ENCODE measurements at places on chromosomes 6 and 20.

DNA sequence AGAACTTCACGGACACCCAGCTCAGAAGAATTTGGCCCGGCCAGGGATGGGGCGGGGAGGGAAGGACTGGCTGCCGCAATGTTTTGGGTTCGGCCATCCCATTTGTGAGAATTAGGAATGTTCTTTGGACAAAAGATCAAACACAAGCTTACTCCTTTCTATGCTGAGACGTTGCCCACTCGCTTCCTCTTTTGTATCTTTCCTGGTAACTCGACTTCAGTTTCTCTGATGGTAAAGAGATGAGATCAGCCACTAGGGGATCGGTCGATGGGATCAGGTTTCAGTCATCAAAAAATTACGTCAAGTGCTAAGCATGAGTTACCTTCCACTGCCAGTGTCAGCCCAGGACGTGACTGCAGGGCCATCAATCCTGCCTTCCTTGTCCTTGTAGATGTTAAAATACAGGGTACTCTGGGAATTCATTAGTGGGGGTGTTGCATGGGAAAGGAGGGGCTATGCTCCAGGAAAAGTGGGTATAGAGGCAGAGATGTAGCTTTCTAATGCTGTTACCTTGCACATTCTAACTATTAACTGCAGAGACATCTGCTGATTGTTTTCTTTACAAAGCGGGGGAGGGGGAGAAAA lies 190.2 kb downstream of the TSHZ2 start:
- DNase-seq = no peak

DNA sequence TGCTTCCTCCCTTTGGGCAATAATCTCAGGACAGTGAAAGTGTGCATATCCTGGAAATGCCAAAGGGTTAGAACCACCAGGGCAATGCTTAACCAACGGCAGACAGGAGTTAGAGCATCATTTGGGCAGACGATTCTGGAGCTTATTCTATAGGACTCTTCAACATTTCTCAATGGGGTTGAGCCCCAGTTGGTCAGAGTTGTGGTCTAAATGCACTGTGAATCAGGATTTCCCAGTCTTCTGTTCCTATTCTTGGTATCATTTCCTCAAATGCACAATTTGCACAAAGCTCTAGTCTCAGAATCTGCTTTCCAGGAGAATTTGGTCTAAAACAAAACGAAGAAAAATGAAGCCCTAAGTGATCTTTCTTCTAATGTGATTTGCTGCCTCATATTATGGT lies 389.6 kb upstream of the JAG1 start:
- no peak for DNase-seq

GRCh38 chr6:89353118-89353556 lies 615 bp upstream of the UBE2J1 start:
- no peak for DNase-seq

- no peak for DNase-seq
Measured at GRCh38 chr6:90719321-90720195, 132.7 kb upstream of the MAP3K7 start.

- no peak for DNase-seq
Measured at GRCh38 chr6:21357262-21357661, 236.3 kb upstream of the SOX4 start.

GRCh38 chr6:9948678-9949077 lies 466.2 kb downstream of the TFAP2A start:
- DNase-seq = no peak

GRCh38 chr20:5606350-5606749 lies 143.9 kb upstream of the SHLD1 start:
- DNase-seq = no peak

DNA sequence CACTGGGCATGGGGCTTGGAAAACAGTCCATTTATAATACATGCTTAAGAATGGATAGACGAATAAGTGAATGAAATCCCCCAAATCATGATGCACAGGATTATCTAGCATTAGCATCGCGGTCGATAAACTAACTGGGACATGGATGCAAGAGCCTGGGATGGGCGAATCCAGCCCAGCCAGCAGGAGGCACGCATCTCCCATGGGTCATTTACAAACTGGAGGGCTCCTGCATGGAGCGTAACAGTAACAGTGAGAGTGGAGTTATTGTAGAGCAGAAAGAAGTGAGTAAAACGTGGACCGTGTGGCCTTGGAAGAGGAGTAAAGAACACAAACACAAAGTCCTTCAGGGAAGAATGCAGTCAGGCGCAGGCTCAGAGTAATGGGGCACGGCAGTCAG lies 136.5 kb downstream of the AGPAT4 start:
- no peak for DNase-seq

DNA sequence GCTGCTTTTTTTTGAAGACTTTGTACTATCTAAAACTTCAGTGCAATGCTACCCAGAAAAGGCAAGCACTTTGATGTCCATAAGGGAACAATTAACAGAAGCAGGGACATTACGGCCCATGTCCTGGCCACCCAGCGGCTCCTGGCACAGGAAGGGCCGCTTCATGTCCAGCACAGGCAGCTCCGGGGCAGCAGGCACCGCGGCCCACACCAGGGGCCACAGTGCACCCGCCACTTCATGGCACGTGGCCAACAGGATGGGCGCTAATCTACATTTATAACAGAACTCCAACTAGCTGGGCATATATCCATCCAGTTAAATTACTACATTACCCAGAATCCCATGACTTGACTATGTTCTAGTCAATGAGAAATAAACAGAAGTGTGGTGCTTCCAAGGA lies 198.2 kb upstream of the ID4 start:
- no peak for DNase-seq

DNA sequence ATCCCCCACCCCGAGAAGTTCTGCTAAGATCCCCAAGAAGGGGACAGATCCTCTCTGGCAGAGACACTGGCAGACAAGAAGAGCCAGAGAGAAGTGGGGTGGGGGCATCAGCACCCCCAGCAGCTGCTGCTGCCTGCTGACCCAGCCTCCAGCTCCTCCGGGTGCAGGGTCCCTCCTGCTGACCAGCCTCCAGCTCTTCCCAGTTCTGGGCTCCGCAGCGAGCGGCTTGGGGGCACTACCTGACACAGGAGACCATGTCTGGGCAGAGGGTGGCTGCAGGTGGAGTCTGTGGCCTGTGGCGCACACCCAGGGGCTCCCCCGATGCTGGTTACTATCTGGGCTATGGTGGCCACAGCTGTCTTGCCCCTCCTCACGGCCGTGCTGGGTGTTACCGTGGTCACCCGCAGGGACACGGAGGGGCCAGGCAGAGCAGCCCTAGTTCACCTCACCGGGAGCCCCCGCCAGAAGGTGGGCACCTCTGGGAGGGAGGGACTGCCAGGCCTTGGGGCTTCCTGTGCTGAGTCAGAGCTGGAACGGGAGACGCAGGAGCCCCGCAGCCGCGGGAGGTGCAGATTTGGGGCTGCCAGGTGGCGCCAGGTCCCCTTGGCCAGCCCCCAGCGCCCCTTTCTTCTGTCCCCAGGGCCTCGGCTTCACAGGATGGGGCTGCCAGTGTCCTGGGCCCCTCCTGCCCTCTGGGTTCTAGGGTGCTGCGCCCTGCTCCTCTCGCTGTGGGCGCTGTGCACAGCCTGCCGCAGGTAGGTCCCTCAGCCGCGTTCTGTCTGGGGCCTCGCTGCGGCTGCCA lies 630 bp downstream of the LIME1 start:
- no peak for DNase-seq

DNA sequence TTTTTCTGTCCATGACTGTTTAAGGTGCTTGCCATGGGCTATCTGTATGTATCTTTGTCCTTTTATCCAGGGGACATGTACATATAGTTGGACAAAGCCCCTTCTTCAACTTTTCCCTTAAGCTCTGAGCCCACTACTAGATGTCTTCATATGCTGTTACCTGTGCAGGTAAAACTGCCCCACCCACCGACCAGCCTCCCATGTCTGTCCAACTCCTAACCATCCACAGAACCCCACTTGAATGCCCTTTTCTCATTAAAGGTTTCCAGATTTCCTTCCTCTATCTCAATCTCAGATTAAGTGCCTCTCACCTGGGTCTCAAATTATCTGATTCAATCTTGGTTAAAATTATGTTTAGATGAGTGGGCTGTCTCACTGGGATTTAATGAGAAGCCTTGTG lies 136.3 kb downstream of the RNASET2 start:
- DNase-seq = no peak

GRCh38 chr20:35506179-35506578 lies 23.3 kb downstream of the C20orf173 start:
- DNase-seq = no peak

- DNase-seq = no peak
Measured at GRCh38 chr6:36232172-36232571, 35.6 kb downstream of the BRPF3 start.

- DNase-seq = no peak
Measured at GRCh38 chr20:35661053-35661452, 3.6 kb downstream of the CPNE1 start.

- DNase-seq = no peak
Measured at GRCh38 chr6:44415449-44415848, 27.9 kb downstream of the CDC5L start.

All from cortex of kidney (tissue), 1 donor.